ENCODE measurements at places on chromosomes 12 and 14.

DNA sequence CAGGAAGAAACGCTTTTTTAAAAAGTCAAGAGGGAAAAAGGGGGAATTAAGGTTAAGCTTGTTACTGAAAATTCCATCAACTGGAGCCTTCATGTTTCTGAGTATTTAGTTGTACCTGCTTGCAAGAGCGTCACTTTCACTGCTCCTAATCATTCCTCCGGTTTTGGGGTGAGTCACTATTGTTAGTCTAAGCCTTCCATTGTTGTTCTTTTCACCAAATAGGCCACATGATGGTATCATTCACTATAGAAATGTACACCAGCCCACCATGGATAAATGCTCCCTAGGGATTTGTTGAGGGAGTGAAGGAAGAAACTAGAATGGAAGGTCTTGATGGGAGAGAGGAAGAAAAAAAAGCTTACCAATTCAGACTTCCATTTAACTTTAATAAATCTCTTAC is 3.0 kb downstream of the IL22 start:
- H3K27me3 ChIP-seq, result peaks cover 4% of the 10 kb centered on the region
- H3K36me3 ChIP-seq, result no peaks in the 10 kb centered on the region
- no peak overlapping the region for H3K4me3 ChIP-seq
- H3K27ac ChIP-seq, result no peak overlapping the region
- peaks cover 6% of the 10 kb centered on the region for H3K4me1 ChIP-seq

- no peak for DNase-seq
- H3K36me3 ChIP-seq, result peaks cover 10% of the 10 kb centered on the region
- peak overlapping the region; percentile 99 for H3K27ac ChIP-seq
- H3K4me1 ChIP-seq, result peaks cover 31% of the 10 kb centered on the region
Observed at GRCh38 chr12:57110104-57111030, 795 bp downstream of the STAT6 start.

- H3K27me3 ChIP-seq, result peaks cover 27% of the 10 kb centered on the region
- H3K4me3 ChIP-seq, result no peak within 1 kb of the TSS
- H3K27ac ChIP-seq, result no peak within 1 kb of the TSS
- no peaks in the 10 kb centered on the region for H3K36me3 ChIP-seq
Observed at GRCh38 chr12:110920324-110920910, at the start of gene MYL2. MYL2 (minus strand) TSS chr12:110920579; CDS start chr12:110920529, 50 bp downstream.

DNA sequence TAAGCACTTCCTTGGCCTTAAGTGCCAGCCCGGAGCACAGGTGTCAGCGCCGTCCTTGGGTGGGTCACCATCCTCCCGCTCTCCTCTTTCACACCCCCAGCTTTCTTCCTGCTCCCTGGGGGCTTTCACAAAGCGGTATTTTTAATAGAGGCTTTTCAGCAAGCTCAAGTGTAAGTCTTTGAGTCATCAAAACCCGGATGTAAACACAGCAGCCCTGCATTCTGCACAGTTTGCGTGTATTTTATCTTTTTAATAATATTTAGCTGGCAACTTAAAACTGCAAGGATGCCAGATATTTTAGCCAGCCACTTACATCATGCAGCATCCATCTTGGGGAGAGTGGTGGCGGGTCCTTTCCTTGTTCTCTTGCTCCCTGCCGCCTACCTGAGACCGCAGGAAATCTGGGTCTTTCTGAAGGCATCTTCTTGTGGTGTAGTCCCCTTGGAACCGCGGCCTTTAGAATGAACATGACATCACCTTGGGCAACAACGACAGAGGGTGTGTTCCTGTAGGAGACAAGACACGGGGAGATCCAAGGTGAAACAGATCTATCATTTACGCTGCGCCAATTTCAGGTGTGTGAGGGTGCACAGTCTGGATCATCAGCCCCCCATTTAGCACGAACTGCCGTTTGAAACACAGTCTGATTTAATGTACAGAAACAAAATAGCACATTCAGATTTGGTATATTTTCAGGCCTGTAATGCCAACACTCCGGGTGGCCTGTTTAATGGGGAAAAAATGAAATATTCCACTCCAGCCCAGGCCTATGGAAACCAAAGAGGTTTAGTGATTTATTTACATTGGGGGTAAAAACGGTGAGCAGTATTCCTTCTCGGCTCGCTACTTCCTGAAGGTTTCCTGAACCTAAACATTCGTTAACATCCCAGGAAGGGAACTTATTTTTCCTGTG is 12.5 kb upstream of the IRF2BPL start:
- peaks cover 90% of the 10 kb centered on the region for H3K4me1 ChIP-seq
- peak overlapping the region; percentile 80 for H3K4me3 ChIP-seq
- H3K27me3 ChIP-seq, result no peaks in the 10 kb centered on the region
- DNase-seq, result no peak
- peak overlapping the region; percentile 91 for H3K27ac ChIP-seq

DNA sequence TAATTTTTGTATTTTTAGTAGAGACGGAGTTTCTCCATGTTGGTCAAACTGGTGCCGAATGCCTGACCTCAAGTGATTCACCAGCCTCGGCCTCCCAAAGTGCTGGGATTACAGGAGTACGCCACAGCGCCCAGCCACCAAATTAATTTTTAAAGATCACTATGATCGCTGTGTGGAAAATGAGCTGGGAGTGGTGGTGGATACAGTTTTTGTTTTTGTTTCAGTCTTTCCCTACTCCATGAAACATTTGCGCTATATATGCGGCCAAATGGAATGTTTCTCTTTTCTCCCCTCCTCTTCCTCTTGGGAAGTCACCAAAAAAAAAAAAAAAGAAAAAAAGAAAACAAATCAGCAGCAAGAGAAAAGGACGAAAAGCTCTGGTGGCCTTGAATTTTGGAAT is 20.8 kb upstream of the P2RX4 start:
- no peak overlapping the region for H3K27ac ChIP-seq
- H3K4me3 ChIP-seq, result no peak overlapping the region
- peaks cover 5% of the 10 kb centered on the region for H3K27me3 ChIP-seq
- H3K36me3 ChIP-seq, result no peaks in the 10 kb centered on the region
- H3K4me1 ChIP-seq, result no peaks in the 10 kb centered on the region

DNA sequence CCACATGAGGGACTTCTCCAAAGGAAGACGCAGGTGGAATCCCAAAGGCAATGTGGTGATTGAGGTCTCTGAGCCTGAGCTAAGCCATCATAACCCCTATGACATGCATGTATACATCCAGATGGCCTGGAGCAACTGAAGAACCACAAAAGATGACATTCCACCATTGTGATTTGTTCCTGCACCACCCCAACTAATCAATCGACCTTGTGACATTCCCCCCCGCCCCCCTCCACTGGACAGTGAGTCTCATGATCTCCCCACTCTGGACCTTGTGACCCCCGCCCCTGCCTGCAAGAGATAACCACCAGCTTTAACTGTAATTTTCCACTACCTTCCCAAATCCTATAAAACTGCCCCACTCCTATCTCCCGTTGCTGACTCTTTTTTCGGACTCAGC is 87.9 kb downstream of the VCPKMT start:
- H3K27ac ChIP-seq, result no peak overlapping the region
- H3K27me3 ChIP-seq, result no peaks in the 10 kb centered on the region
- H3K4me1 ChIP-seq, result no peaks in the 10 kb centered on the region
- H3K36me3 ChIP-seq, result peaks cover 6% of the 10 kb centered on the region

DNA sequence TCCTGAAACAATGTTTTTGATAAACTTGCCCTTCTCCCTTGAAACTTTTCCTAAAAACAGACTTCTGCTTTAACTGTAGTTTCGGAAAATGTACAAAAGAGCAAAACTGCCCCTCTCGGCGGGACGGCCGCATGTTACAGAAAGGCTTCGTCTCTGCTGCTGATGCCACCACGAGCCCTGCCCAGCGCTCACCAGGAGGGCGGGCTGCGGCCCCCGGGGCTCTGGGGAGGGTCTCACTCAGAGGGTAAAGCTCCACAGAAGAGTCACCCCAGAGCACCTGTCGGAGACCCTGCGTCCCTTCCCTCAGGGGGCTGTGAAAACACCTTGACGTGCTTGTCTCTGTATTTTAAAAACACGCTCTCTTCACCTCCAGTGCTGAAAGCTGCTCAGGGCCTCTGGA is 12.5 kb upstream of the GOLGA3 start:
- DNase-seq, result no peak
- no peaks in the 10 kb centered on the region for H3K27me3 ChIP-seq
- H3K4me1 ChIP-seq, result peaks cover 4% of the 10 kb centered on the region
- peaks cover 13% of the 10 kb centered on the region for H3K36me3 ChIP-seq

DNA sequence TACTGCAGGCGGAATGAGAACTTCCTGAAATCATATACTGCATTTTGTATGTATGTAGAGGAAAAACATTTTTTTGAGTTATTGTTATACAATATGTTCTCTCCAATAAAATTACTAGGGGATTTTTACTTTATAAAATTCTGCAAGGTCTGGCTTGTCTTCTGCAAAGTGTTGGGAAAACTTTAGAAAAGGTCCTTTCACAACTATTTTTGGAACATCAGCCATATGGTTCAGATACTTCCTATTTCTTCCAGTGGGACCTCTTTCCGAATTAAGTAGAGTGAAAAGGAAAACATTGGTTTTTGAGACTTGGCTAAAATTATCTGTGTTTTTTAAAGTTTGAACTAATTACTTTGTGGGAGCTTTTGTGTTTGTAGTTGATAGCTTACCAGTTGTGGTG is 52.7 kb downstream of the DAAM1 start:
- H3K27me3 ChIP-seq, result no peaks in the 10 kb centered on the region
- H3K36me3 ChIP-seq, result peaks cover 3% of the 10 kb centered on the region
- peaks cover 29% of the 10 kb centered on the region for H3K4me1 ChIP-seq
- DNase-seq, result no peak
- no peak overlapping the region for H3K27ac ChIP-seq

DNA sequence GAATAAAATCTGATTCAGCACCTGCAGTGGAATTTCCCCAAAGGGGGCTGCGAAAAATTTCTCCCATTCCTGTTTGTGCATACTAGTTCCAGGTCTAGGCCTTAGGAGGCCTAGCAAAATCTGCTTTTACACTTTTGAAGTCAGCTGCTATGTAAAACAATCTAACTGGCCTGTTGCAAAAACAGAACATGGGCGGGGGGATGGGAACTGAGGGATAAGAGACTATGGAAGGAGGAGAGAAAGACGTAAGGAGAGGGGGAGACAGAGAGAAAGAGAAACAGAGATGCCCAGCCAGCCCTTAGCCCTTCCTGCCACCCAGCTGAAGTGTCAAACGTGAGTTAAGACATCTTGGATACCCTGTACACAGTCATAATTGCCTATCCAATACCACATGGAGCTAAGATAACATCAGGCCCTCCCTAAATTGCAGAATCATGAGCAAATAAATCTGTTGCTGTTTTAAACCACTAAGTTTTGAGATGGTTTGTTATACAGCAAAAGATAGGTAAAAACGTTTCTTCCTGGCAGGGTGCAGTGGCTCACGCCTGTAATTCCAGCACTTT is 45.6 kb downstream of the SPTLC2 start:
- peaks cover 5% of the 10 kb centered on the region for H3K4me1 ChIP-seq
- no peak overlapping the region for H3K27ac ChIP-seq
- no peak for DNase-seq
- H3K27me3 ChIP-seq, result no peaks in the 10 kb centered on the region
- H3K4me3 ChIP-seq, result no peak overlapping the region

- no peak overlapping the region for H3K4me3 ChIP-seq
- H3K36me3 ChIP-seq, result no peaks in the 10 kb centered on the region
- no peak overlapping the region for H3K27ac ChIP-seq
Observed at GRCh38 chr14:95047754-95048153, 109.6 kb downstream of the DICER1 start.

DNA sequence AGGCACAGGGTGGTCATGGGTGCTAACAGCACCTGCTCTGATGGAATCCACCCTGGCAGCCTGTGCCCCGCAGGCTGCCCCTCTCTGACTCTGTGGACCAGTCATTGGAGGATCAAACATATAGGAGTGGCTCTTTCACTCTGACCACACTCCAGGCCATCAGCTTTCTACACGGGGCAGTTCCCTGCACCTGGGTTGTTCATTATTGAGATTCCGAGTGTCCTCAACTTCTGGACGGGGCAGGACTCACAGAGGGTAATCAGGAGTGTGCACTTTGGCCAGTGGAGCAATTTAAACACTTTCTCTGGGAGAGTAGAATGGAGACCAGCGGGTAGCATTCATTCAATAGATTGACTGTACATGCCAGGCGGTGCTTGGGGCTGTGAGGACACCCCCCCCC is 94.8 kb downstream of the NINJ2 start:
- H3K27ac ChIP-seq, result no peak overlapping the region
- H3K4me1 ChIP-seq, result peaks cover 12% of the 10 kb centered on the region
- peak overlapping the region; percentile 66 for H3K4me3 ChIP-seq
- DNase-seq, result no peak
- H3K27me3 ChIP-seq, result peaks cover 12% of the 10 kb centered on the region
- H3K36me3 ChIP-seq, result no peaks in the 10 kb centered on the region

DNA sequence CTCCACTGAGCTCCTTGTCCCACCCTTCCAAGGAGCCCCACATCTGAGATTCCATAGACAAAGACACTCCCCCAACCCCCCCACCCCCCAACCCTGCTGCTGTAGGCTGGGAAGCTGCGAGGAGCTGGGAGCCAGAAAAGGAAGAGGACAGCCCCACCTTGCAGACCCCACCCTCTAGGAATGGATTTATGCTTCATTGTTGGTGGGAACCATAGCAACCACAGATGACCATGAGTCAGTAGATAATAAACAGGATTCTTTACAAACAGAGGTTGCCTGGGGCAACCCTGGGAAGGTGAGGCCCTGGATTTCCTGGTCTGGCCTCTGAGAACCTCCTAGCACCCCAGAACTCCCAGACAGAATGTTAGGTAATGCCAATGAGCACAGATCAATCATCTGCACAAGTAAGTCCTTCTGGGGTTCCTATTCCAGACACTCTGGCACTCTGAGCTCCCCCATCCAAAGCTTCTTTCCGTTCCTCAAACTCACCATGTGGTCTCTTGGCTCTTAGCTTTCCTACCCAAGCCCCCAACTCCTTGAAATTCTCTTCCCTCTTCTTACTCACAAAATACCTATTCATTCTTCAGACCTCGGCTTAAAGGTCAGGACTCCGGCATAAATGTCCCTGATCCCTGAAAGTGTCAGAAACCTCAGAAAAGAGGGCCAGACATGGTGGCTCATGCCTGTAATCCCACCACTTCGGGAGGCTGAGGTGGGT is 15.2 kb upstream of the PLEKHG6 start:
- H3K27ac ChIP-seq, result peak overlapping the region; percentile 91
- H3K4me1 ChIP-seq, result peaks cover 9% of the 10 kb centered on the region
- DNase-seq, result no peak
- peaks cover 4% of the 10 kb centered on the region for H3K36me3 ChIP-seq

- H3K4me3 ChIP-seq, result peak overlapping the region; percentile 40
- no peaks in the 10 kb centered on the region for H3K36me3 ChIP-seq
- peaks cover 31% of the 10 kb centered on the region for H3K27me3 ChIP-seq
- no peak overlapping the region for H3K27ac ChIP-seq
Observed at GRCh38 chr12:21697904-21698630, 40.4 kb upstream of the LDHB start.

- no peaks in the 10 kb centered on the region for H3K4me1 ChIP-seq
- DNase-seq, result no peak
- H3K36me3 ChIP-seq, result no peaks in the 10 kb centered on the region
- H3K27ac ChIP-seq, result no peak overlapping the region
- H3K4me3 ChIP-seq, result no peak overlapping the region
Observed at GRCh38 chr14:27945512-27945911, 821.1 kb upstream of the FOXG1 start.

DNA sequence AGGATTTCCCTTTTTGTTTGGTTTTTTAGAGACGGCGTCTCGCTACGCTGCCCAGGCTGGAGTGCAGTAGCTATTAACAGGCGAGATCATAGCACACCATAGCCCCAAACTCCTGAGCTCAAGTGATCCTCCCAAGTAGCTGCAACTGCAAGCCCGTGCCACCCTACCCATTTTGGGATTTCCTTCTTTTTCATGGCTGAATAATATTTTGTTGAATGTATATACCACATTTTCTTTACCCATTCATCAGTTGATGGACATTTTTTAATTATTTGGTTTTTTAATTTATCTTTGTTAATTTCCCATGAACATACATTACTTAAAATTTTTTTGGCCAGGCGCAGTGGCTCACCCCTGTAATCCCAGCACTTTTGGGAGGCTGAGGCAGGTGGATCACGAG is 15.2 kb downstream of the PITPNM2 start:
- peaks cover 16% of the 10 kb centered on the region for H3K4me1 ChIP-seq
- H3K4me3 ChIP-seq, result no peak overlapping the region
- no peak for DNase-seq
- no peak overlapping the region for H3K27ac ChIP-seq
- no peaks in the 10 kb centered on the region for H3K27me3 ChIP-seq
